ENCODE measurements at places on chromosomes 3 and 15.

GRCh38 chr3:43153216-43154083 is 47.6 kb upstream of the POMGNT2 start:
- DNase-seq = no peak

- DNase-seq = no peak
Observed at GRCh38 chr15:81293728-81294515, 30.0 kb downstream of the STARD5 start.

DNA sequence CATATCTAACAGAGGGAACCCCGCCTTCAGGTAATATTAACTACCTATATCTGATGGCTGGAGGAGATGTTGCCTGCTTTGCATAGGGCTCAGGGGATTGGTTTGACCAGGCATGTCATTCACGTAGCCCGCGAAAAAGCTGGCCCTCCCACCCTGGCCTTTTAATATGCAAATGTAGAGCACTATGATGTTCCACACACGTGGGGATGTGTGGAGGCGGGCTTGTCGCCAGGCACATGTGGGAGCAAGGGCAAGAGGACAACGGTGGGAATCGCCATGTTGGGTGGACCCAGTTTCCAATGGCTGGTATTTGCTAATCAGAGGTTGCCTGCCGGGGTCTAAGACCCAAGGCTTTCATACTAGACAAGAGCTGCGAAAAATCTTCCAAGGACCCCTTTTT is 469.8 kb downstream of the ZPLD1 start:
- no peak for DNase-seq

- DNase-seq = peak; percentile 43
Observed at GRCh38 chr3:167913219-167913835, 177.8 kb downstream of the SERPINI1 start.

DNA sequence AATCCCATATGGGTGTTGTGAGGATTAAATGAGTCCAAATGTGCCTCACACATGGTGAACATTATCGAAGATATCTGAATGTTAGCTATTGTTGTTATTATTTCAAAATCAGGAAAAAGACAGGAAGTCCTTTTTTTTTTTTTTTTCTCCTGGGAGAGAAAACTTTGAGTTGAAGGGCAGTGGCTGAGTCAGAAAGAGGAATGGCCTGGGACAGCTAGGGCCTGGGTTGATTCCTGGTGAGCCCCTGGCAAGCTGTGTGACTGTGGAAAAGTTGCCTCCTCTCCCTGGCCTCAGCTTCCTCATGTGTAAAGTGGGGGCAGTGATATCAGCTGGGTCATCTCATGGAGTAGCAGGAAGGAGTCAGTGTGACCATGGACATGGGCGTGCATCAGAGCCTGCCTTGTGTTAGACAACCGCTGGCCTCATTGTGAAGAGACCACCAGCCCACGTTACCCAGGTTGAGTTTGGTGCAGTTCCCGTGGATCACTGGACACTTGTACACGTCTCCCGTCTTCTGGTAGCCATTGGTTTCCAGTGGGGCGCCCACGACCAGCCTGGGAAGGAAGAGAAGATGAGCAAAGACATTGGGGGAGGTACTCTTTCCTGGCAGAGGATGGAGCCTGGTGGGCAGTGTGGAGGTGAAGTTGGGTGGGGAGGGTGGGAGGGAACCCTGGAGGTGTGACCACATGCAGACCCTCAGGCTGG is 63.1 kb downstream of the ITGA11 start:
- DNase-seq = no peak

DNA sequence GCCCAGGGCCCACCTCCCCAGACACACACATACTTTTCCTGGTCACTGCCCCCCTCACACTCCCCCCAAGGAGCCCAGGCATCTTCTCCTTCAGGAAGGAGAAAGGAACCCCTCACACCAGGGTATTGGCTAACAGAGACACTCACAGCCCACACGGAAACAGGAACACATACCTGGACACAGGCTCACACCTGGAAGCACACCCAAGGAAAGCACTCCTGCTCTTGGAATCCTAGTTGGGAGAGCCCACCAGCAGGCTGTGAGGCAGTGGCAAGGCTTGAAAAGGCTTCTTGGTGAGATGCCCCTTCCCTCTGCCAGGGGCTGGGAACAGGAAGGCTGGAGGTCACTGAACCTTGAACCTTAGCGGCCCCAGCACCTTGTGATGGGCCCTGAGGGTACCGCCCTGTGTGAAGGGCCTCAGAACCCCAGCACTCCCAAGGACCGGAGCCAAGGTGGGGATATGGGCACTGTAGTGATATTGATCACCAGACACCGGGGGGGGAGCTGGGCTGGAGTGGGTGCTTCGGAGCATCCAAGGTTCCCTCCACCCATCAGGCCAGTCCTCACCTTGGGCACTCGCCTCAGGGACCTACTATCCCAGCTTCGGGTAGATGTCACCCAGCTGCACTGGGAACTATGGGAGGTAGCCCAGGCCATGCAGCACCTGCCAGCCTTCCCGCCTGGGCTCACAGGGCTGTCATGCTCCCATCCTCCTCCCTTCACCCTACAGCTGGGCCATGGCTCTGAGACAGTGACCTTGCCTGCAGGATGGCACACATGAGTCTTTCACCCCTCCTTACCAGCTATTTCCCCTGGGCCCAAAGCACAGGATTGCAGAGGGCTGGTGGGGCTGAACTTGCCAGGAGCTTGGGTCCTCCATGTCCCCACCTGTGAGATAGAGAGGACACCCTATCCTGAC is 16.4 kb downstream of the MYL3 start:
- no peak for DNase-seq

GRCh38 chr3:49417516-49418120 is 4.7 kb downstream of the AMT start:
- DNase-seq = no peak

- DNase-seq = peak; percentile 69
Observed at GRCh38 chr15:42024303-42024702, 3.5 kb upstream of the PLA2G4E start.

DNA sequence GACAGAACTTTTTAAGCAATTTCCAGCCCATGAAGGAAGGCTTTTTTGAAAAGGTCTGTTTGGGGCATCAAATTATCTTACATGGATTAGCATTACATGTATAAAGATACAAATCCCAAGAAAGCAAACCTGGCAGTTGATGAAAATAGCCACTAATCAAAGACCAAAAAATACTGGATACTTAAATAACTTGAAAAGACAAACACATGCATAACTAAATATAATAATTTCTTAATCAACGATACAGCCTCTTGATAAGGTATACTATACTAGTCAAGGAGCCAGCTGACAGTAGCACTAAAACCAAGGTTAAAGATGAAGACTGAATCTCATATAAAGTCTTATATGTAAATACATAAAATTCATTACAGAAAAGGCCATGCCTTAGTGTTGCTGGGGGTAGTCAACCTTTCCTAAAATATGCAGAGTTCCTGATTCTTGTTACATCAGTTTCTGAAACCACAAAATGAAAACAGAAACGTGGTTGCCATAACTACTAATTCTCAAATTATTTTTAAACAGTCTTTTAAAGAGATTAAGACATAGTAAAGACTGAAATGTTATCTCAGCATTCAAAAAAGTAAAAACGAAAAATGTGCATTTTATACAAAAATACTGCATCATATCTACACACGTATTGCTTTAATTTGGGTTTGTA is 2.0 kb downstream of the ANKRD28 start:
- peak; percentile 58 for DNase-seq

DNA sequence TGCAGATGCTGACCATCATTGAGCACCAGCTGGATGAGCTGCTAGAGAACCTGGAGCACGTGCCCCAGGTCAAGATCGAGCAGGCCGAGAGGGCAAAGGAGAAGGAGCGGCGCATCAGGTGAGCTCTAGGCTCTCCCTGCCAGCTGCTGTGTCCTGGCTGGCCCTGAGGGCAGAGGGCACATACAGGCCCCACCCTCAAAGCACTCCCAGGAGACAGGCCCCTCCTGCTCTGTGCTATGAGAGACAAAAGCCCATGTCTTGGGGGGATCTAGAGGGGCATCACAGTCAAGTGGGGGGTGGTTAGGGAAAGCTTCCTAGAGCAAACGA is 39.5 kb downstream of the CFAP100 start:
- DNase-seq = no peak

DNA sequence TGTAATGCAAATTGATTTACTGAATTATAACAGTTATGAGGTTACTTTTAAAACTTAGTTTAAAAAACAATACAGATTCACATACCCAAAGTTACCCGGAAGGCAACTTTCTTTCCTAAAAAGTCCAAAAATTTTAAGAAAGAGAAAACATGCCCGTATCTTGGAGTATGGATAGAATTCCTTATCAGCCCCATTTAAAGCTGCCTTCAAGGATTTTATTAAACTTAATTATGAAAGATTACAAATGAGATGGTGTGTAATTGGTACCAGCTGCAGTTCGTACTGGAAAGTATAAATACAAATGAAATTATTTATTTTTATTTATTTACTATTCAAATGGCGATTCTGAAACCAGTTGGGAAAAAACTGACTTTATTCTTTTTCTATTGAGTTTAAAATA is 39.4 kb downstream of the SATB1 start:
- no peak for DNase-seq

- DNase-seq = no peak
Observed at GRCh38 chr3:171953301-171954022, 85.9 kb upstream of the FNDC3B start.

Data from MCF 10A (cell line).